ENCODE measurements at places on chromosomes 7 and 10.

GRCh38 chr10:78899996-78900714 is 168.6 kb upstream of the ZMIZ1 start:
- DNase-seq = no peak

GRCh38 chr7:87218796-87219544 is 562 bp downstream of the TMEM243 start:
- DNase-seq = no peak

GRCh38 chr7:7183061-7183837 is 905 bp downstream of the C1GALT1 start:
- DNase-seq = peak; percentile 25

GRCh38 chr7:80183900-80184685 is 49.5 kb downstream of the GNAI1 start:
- no peak for DNase-seq

DNA sequence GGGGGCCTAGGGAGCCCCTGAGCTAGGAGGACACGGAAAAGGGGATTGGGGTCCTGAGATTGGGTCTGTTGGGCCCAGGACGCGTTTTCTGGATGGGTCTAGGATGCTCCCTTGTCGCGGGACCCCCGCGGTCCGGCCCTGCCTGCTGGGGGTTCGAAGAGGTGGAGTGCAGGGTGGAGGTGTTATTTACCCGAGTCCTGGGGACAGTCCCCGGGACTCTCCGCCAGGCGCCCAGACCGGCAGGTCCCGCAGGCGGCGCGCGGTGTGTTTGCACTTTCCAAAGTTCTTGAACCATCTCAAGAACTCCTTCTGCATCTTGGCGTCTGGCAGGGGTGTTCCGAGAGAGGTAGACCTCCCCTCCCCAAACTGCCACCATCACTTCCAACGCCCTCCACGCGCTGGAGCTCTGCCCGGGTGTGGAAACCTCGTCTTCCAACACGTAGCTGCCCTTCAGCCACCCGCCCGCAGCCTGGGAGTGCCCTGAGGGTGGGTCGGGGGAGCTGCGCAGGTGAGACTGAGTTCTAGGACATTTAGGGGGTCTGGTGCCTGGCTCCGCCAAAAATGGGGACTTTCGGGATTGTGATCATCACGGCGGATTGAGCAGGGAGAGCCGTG is 569 bp downstream of the CAV1 start:
- DNase-seq = no peak

DNA sequence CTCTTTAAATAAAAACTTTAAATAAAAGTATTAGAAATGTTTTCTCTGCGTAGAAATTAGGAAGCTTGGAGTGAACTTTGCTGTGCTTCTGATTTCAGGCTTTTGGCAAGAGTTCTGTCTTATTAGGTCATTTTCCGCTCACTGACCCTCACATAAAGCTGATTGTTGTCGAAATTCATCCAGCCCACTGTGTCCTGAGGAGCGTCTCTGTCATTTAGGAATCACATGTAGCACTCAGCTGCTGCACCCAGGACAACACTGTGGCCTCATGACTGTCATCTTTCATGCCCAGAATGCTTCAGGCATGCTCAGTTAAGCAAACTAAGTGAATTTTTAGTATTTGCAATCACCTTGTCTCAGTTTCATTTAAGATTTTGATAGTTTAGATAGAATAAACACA is 57.8 kb upstream of the MSRB2 start:
- DNase-seq = no peak

- DNase-seq = no peak
Measured at GRCh38 chr7:12294701-12295100, 83.6 kb downstream of the TMEM106B start.

- no peak for DNase-seq
Measured at GRCh38 chr7:134155206-134155605, 28.1 kb downstream of the LRGUK start.

- no peak for DNase-seq
Measured at GRCh38 chr7:131110297-131111080, 217.2 kb upstream of the MKLN1 start.

- no peak for DNase-seq
Measured at GRCh38 chr7:93039786-93040185, 78.0 kb downstream of the SAMD9 start.

- DNase-seq = no peak
Measured at GRCh38 chr10:112732277-112732921, 217.6 kb upstream of the TCF7L2 start.

- DNase-seq = no peak
Measured at GRCh38 chr7:43490016-43490415, 92.9 kb upstream of the STK17A start.

DNA sequence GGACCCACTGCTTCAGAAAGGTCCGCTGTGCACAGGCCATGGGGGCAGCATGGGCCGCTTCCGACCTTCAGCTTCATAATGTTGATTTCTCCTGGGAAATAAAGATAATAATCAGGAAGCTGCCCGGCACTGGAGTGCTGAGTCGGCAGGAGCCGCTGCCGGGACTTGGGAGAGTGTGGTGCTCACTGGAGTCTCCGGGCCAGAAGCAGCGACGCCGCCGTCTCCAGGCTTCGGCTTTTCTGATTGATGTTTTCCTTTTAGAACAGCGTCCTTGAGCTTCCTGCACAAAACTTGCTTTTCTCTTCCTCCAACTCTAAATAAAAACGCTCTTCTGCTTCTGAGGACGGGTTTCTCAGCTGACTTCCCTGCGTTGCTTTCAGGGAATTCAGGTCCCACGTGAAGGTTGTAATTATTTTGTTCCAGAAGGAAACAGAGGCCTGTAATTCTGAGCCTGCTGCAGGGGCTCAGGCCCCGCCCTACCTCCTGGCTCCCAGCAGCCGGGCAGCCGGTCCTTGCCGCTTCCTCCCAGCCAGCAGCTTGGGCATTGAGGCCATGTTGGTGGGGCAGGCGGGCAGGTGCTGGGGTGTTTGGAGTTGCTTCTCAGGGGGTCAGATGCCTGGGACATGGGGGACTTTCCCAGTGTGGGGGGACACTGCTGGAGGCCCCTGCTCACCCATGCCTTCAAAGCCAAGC is 14.7 kb downstream of the PWWP2B start:
- no peak for DNase-seq

GRCh38 chr10:19629567-19629966 is 186.7 kb upstream of the PLXDC2 start:
- no peak for DNase-seq

DNA sequence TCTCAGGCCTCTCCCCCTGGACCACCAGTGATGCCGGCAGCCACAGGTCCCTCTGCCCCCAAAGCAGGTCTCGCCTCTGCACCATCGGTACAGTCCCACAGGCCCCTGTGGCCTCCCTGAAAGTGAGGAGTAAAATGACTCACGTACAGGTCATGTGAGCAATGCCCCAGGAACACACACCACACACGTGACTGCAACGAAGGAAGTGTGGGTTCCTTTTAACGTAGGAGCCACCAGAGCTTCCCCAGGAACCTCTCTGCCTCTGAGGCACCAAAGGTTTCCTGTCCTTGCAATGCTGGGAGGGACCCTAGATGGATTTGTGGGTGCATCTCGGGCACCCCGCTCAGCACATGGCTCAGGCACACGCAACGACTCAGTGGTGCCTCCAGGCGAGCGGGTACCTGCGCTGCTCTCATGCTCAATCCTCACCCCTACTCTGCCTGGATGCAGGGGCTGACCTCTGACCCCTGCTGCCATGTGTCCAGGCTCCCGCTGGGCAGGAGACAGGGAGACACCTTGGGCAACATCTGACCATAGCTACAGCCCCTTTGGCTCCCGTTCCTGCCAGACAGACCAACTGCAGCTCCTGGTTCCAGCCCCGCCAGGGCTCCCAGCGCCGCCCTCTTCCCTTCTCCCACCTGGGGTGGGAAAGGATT is 120.7 kb downstream of the PRKAG2 start:
- no peak for DNase-seq

DNA sequence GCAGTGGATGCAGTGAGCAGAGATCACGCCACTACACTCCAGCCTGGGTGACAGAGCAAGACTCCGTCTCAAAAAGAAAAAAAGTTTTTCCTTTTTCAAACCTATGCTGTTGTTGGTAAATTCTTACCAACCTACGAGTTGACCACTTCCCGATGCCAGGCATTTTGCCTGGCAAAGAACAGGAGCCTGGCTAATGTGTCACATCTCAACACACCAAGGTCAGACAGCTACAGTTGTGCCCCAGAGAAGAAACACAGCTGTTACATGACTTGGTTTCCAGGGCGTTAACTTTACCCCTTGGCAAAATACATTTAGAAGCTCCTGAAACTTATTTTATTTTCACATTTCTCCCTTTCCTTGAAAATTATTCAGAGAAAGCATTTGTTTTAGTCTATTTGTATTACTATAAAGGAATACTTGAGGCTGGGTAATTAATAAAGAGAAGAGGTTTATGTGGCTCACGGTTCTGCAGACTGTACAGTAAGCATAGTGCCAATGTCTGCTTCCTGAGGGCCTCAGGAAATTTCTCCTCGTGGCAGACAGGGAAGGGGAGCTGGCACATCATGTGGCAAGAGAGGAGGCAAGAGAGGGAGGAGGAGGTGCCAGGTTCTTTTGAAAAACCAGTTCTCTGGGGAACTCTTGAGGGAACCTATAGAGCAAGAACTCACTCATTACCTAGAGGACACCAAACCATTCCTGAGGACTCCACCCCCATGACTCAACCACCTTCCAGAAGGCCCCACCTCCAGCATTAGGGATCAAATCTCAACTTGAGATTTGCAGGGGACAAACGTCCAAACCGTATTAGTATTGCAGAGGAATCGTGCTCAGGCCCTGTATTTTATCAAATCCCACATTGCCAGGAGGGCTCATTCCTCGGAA is 83.3 kb downstream of the PAXIP1 start:
- no peak for DNase-seq

DNA sequence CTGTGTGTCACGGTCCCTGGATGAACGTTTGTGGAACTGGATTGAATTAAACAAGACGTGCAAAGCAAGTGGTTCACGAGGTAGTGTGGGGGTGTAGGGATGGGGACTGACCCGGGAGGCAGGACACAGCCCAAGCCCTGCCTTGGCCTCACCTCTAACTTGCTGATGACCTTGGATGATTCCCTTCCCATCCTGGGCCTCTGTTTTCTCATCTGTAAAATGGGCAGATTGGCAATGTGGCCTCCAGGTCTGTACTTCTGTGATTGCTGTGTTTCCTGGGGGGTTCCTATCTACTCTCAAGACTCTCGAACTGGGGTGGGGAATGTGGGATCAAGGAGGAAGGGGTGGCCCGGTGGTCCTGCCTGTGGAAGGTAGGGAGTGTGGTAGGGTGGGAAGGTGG is 6.0 kb upstream of the PSMG3 start:
- DNase-seq = no peak

GRCh38 chr7:78254726-78255055 is 456.1 kb downstream of the PHTF2 start:
- DNase-seq = no peak

DNA sequence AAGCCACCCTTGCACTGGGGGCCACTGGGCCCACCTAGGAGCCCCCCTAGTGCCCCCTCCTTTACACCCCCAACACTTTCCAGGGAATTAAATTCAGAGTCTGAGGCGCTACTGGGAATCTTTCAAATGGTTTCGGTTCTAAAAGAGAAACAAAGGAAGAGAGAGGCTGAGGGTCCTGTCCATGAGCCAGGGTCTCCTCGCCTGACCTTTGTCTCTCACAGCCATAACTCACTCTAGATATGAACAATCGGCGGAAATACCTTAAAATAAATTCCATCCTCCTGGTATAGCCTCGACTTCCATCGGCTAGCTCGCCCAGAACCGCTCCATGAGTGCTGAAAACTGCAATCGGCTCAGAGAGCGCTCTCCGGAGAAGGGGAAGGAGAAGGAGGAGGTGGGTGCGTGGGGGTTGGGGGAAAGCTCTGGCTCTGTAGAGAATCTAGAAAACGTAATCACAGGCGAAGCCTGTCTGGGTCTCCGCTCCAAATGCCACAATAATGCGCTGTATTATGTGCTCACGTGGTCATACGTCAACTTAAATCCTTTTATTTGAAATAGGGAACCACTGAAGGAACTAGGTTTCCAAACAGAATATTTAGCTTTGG is 12.6 kb downstream of the HOXA4 start:
- no peak for DNase-seq

- no peak for DNase-seq
Measured at GRCh38 chr7:135486261-135486920, 23.5 kb downstream of the CNOT4 start.

- DNase-seq = no peak
Measured at GRCh38 chr10:7480742-7481367, 70.0 kb upstream of the SFMBT2 start.

DNA sequence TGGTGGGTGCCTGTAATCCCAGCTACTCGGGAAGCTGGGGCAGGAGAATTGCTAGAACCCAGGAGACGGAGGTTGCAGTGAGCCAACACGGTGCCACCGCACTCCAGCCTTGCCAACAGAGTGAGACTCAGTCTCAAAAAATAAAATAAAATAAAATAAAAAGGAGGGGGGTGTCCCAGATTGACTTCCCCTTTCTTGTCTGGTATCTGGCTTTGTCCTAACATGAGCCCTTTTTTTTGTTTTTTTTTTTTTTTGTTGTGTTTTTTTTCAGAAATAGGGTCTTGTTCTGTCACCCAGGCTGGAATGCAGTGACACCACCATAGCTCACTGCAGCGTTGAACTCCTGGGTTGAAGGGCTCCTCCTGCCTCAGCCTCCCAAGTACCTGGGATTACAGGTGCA is 4.7 kb downstream of the CASP2 start:
- no peak for DNase-seq

DNA sequence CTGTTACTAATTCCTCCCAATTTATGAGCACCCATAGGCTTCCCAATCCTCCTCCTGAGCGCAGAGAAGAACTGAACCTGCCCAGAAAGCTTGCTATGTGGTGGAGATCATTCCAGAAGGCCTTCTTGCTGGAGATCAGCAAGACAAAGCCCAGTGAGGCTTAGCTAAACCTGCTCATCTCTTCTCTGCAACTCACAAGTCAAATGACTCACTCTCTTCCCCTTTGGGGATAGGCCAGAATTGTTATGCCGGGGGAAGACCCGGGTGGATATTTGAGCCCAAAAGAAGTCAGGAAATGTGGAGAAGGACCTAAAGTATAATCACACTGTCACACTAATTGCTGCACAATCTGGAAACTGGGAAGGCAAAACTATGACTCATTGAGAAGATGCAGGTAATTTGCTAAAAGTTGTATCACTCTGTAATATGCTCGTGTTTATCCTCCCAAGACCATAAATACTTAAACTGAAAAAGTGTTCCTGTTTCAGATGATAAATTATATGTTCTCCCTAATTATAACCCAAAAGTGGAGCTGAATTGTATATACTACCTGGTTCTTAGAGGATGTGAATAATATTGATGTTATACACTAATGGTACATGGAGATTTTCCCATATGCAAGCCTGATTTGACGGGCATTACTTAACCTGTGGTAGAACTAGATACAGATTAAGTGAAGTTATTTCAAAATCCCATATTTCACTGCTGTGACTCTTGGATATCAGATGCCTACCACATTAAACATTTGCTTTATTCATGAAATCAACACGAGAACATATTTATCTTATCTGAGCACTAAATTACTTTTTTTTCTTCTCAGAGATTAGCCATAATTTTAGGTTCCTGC is 6.4 kb downstream of the NEBL start:
- DNase-seq = no peak

- DNase-seq = no peak
Measured at GRCh38 chr7:18573410-18574234, 78.1 kb downstream of the HDAC9 start.

Data from stimulated activated CD4-positive, alpha-beta T cell treated with anti-CD3 and anti-CD28 coated beads, Interleukin-15, amount 100 ng/mL, for 1 hour (primary cell).